Left hindlimb (tissue), 1 donor: ENCODE measurements at places on chromosomes 16 and 17.

DNA sequence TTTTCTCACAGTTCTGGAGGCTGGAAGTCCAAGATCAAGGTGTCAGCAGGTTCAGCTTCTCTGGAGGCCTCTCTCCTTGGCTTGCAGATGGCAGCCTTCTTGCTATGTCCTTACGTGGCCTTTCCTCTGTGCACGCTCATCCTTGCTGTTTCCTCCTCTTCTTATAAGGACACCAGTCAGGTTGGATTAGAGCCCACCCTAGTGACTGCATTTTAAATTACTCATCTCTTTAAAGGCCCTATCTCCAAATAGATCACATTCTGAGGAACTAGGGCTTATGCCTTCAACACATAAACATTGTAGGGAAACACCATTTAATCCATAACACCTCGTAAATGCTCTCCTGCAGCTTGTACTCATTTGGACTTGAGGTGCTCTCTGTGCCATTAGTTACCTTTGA, 36.3 kb downstream of the DHRS7C start:
- no peak for DNase-seq

- DNase-seq = peak; percentile 82
These were observed 26.5 kb downstream of the SREBF1 start for GRCh38 chr17:17810084-17810894.

DNA sequence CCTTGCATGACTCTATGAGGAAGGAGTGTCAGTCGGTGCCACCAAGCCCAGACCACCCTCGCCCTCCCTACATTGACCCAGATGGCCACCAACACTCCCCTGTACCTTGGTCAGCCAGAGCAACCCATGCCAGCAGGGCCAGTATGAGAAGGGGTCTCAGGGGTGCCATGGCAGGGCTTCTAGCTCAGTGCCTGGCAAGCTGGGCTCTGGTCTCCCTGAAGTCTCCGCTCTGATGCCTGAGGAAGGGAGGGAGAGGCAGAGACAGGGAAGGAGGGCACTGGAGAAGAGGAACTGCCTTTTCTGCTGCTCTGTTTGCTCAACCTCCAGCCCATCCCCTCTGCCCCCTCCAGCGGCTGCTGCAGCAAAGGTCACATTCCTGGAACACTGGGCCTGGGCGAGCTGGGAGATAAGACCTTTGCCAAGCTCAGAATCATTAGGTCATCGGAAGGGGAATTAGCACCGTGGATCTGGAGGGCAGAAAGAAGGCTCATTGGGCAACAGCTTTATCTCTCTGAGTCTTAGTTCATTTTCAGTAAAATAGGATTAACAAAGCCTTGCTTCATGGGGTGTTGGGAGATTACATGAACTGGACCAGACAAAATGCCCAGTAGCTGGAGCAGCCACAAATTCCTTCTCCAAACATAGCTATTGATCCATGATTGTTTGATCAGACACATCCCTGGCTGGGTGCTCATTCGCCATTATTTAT, at the start of gene VTN:
VTN (minus strand) TSS at position 273 of the 709 bp plus-strand sequence; CDS start at position 169, 104 bp downstream.
- DNase-seq = no peak

- no peak for DNase-seq
These were observed 10.2 kb upstream of the C17orf78 start for GRCh38 chr17:37365589-37365988.

DNA sequence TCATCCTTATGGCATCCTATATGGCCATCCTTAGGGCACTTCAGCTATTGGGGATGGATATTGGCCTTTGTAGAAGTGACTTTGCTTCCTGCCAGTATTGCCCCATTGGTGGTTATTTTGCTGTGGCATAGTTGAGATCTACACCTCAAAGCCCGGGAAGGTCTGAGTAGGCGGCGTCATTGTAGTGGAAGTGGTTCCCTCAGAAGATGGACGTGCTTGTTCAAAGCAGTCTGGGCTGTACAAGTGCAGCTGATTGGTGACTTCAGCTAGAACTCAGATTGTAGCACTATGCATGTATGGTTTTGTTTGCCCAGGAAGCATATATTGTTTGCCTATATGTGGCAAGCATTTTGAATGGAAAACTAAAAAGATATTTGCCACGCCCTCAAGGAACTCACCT, 83.2 kb downstream of the TMC6 start:
- no peak for DNase-seq
